ENCODE measurements at places on chromosomes 16 and 17.

- DNase-seq = no peak
Observed at GRCh38 chr17:74043976-74044375, 159.5 kb upstream of the RPL38 start.

- no peak for DNase-seq
Observed at GRCh38 chr17:32445971-32446370, 1.7 kb downstream of the PSMD11 start.

- no peak for DNase-seq
Observed at GRCh38 chr17:74682028-74682427, 30.7 kb downstream of the CD300LF start.

DNA sequence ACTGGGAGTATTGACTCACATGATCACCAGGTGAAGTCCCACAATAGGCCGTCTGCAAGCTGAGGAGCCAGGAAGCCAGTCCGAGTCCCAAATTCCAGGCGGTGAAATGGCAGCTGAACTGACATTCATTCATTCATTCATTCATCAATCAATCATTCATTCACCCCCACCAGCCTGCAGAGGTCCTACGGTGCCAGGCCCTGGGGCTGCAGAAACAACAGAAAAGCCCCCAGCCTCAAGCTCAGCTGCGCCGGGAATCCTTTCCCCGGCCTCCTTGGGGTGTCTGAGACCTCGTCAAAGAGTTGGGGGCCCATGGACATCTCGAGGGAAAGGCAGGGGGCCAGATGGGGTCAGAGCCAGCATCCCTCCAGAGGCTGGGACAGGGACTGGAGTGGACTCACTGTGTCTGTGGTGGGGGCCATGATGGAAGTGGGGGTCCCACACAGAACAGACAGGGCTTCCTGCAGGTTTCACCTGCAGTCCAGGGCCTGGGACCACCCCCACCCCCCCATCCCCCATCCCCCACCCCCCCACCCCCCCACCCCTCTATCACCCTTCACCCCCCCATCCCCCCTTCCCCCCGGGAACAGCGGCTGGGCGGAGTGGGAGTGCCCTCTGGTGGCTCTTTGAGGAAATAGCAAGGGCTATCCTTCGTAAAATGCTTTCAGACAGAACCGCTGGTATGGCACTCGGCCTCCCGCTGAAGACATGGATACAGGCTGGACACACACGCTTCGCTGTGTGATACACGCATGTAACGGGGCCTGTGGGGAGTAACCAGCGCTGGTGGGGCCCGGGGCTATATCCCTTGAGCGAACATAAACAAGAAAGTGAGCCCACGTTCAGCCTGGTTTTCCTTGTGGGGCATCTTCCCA lies 8.5 kb upstream of the ZC3H18 start:
- DNase-seq = peak; percentile 66

- DNase-seq = peak; percentile 13
Observed at GRCh38 chr16:67430504-67430976, 381 bp upstream of the HSD11B2 start.

- DNase-seq = no peak
Observed at GRCh38 chr17:69357701-69358100, 30.8 kb upstream of the ABCA5 start.

- DNase-seq = no peak
Observed at GRCh38 chr17:3005696-3006095, 57.7 kb downstream of the OR1D5 start.

DNA sequence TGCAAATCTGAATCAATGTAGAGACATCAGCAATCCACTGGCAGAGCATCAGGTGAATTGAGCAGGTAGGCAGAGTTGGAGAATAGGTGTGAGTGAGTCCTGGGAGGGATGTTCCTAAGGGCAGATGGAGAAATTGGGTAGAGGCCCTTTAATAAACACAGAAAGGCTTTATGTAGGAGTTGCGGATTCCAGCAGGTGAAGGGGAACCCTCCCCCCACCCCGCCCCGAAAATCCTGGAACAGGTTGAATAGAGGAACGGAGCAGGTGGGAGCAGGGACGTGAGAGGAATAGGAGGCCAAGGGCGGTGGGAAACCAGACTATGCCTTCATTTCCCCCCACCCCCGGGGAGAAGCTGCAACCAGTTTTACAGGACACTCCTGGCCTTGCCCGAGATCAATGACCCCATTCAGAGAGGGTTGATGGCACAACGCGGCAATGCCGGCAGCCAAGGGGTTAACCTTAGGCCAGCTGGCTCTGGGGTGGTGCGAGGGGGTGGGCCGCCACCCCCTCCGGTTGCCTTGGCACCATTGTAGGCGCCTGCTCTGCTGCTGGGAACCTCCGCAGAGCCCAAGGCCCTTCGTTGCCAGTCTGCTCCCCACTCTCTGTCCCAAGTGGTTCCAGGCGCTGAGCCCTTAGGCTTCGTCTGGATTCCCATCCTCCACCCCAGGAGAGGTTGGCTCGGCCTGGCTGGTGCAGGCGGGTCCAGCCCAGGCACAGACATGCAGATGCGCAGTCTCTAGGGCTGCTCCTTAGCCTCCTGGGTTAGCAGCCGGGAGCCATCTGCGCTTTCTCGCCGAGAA lies 814 bp upstream of the RUNDC3A start:
- no peak for DNase-seq

GRCh38 chr16:4325253-4325758 lies 9.4 kb downstream of the GLIS2 start:
- DNase-seq = no peak

DNA sequence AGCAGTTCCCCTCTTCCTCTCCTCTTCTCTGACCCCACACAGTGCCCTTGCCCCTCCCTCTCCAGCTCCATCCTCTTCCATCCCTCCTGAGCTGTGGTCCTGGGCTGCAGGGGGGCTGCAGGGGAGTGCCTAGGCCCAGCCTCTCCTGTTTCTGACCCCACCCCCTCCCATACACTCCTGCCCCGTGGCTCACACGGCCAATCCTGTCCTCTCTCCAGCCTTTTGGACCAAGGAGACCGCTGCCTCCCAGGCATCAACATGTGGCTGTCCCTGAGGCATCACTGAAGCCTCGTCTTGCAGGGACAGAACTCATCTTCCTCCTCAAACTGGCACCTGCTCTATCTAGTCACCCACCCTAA lies 6.7 kb downstream of the CLUH start:
- DNase-seq = no peak

- peak; percentile 33 for DNase-seq
Observed at GRCh38 chr17:40450175-40450574, 6.9 kb downstream of the IGFBP4 start.

- DNase-seq = no peak
Observed at GRCh38 chr17:11241611-11242226, 706 bp downstream of the SHISA6 start.

DNA sequence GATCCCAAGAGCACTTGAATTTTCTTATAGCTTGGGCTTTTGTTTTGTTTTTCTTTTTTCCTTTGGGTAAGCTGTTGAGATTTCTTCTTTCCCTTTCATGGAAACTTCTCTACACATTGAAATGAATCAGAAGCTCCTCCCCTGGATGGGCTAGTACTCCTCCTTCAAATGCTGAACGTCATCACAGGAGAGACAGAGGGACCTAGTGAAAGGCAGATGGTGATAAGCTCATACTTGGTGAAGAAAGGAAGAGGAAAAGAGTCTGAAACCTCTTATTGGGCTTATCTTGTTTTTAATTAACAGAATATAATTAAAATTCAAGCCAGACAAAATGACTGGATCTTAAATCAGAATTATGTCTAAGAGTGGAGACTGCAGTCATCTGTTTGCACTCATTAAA lies 147.3 kb downstream of the SNX11 start:
- DNase-seq = no peak

DNA sequence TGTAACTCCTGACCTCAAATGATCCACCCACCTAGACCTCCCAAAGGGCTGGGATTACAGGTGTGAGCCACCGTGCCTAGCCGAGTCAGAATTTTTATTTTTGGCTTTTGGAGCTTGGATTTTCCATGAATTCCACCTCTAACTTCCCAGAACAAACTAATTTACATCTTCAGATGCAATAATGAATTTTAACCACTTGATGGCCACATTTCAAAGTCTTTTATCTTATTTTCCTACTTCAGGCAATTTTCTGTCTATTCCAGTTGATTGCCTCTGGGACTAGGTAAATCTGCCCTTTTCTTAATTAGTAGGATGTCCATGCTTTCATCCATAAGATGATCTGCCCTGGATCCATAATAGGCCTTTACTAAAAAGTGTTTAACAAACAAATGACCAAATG lies 156.4 kb upstream of the ANKFN1 start:
- DNase-seq = no peak

GRCh38 chr16:14354561-14355351 lies 275.3 kb downstream of the PARN start:
- peak; percentile 30 for DNase-seq

DNA sequence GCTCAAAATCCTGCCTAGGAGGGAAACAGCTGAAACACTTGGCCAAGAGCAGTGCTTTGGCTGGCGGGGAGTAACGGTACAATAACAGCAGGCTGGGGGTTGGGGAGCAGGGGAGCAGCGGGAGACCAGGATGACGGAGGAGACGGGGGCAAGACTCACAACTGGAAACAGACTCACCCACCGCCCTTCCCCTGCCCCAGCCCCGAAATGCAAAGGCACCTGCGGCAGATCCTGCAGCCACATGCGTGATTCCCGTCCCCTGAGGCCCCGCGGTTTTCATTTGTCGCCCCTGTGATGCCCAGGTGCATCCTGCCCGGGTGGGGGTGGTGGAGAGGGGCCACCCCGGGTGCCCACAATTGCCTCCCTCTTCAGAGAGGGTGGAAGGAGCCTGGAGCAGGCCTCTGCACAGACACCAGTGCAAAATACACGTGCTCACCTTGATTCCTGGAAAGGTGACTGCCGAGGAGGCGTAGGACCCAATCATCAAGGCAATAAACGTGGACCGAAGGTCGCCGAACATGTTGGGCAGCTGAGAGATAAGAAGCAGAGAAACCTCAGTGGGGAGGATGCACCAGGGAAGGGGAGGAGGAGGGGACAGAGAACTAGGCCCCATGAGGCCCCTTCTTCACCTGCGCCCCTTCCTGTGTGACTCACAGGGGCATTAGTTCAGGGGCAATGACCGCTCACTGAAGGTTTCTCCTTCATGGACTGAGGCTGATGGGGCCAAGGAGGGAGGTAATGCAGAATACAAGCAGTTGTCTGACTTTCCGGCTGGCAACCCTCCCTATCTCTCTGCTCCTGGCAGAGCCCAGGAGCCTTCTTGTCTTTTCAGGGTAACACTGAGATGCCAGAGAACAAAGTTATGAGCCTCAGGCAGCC lies 30.4 kb upstream of the PITPNA start:
- DNase-seq = no peak

GRCh38 chr17:61309362-61310256 lies 90.0 kb upstream of the TBX2 start:
- no peak for DNase-seq

DNA sequence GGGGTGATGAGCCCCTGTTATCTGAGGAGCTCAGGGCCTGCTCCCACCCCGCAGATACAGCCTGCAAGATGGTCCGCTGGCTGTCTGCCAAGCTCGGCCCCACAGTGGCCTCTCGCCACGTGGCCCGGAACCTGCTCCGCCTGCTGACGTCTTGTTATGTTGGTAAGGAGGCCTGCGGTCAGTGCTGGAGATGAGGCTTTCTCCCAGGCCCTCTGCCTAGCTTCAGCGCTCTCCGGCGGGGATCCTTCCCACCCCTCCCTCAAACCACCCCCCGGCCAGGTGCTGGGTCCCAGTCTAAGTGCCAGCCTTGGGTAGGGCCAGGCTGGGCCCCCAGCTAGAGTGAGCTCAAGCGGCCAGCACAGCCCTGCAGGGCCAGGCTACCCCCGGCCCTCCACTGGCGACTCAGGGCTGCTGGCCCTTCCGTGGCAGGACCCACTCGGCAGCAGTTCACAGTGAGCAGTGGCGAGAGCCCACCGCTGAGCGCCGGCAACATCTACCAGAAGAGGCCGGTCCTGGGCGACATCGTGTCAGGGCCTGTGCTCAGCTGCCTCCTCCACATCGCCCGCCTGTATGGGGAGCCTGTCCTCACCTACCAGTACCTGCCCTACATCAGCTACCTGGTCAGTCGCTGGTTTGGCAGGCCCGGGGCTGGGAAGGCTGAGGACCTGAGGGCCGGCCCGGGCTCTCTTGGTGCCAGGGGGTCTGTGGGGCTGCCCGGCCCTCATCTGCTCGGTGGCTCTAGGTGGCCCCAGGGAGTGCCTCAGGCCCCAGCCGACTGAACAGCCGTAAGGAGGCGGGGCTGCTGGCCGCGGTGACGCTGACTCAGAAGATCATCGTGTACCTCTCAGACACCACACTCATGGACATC lies 6.1 kb downstream of the WDR81 start:
- no peak for DNase-seq

DNA sequence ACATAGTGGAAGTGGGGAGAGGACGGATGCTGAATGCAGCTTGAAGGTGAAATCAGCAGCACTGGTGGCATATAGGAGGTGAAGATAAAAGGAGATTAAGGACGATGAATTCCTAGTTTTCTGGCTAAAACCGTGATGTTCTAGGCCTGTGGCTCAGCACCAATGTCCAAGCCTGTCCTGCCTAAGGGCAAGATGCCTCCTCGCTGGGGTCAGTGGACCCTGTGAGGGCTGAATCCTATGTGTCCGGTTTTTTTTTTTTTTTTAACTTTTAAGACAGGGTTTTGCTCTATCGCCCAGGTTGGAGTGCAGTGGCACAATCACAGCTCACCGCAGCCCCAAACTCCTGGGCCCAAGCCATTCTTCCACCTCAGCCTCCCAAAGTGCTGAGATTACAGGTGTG lies 12.8 kb downstream of the CPNE2 start:
- no peak for DNase-seq

GRCh38 chr17:17043461-17044271 lies 1.4 kb downstream of the MPRIP start:
- DNase-seq = no peak

GRCh38 chr17:47267354-47267828 lies 13.8 kb downstream of the ITGB3 start:
- no peak for DNase-seq

DNA sequence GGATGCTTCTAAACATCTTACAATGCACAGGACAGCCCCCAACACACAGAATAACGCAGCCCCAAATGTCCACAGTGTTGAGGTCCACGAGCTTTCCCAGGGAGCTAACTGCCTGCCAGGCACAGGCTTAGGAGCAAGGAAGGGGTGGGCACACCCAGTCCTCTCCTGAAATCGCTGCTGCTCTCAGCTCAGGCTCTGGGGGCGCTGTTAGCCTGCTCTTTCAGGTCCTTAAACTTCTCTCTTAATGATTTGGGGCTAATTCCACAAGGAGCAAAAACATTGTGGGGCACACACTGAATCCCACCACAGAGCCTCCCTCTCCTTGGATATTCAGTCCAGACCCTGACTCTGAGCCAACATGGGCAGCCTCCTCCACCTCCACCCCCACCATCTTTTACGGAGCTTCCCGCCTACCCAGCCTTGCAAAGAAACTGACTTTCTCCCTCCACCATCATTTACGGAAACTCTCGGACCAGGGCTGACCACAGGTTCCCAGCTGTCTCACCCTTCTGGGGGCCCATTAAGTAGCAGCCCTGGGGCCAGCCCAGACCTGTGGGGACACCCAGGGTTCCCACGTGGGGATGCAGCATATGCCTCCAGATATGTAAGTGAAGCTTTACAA lies 1.1 kb downstream of the CD300H start:
- DNase-seq = peak; percentile 17

GRCh38 chr17:38591759-38592241 lies 14.0 kb downstream of the SRCIN1 start:
- peak; percentile 47 for DNase-seq
